ENCODE measurements at places on chromosomes 4 and X. TPM values are rescaled to one million over a fixed set of nuclear protein-coding genes. Genes with fewer than 3 reads are reported as not detected.
A peak's percentile ranks its signal among the peaks of the same experiment; 100 is the strongest.

ETDA gene
- not detected for total RNA-seq

- DNase-seq, result no peak
- H3K4me3 ChIP-seq, result no peak overlapping the region
- no peaks in the 10 kb centered on the region for H3K4me1 ChIP-seq
Observed at GRCh38 chr4:45062935-45063545, 336.7 kb upstream of the GNPDA2 start.

DNA sequence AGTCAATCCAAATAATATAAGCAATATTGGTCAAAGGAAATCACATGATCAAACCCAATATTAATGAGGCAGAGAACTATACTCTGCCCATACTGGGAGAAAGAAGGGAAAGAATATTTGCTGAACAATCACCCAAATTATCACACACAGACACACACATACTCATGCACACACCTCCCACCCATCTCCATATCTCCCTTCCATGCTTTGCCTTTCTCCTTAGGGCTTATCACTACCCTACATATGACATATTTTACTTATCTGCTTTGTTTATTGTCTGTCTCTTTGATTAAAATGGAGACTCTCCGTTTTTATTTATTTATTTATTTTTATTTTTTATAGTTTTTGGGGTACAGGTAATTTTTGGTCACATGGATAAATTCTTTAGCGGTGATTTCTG is 112.9 kb upstream of the NHS start:
- no peak for DNase-seq
- no peaks in the 10 kb centered on the region for H3K36me3 ChIP-seq
- no peaks in the 10 kb centered on the region for H3K4me1 ChIP-seq
- H3K4me3 ChIP-seq, result no peak overlapping the region
- H3K27me3 ChIP-seq, result no peaks in the 10 kb centered on the region

- H3K27ac ChIP-seq, result no peak overlapping the region
- DNase-seq, result no peak
- no peak overlapping the region for H3K4me3 ChIP-seq
- H3K36me3 ChIP-seq, result peaks cover 3% of the 10 kb centered on the region
Observed at GRCh38 chr4:7978489-7978888, 38.8 kb upstream of the AFAP1 start.

DNA sequence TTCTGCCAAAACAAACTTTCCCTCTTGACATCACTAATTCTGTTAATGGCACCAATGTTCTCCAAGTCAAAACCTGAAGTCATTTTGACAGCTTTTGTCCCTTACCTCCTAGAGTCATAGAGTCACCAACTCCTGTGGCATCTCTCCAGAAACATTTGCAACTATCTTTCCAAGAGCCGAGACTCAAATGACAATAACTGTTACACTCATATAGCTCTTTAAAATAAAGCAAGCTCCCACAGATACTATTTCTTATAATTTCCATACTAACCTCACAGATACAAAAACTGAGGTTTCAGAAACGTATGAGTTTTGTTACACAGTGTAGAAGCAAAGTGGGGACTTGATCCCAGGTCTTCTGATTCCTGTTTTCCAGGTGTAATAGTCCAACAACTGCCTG is 18.3 kb downstream of the GPRIN3 start:
- H3K4me3 ChIP-seq, result peak overlapping the region; percentile 66
- no peak for DNase-seq
- no peaks in the 10 kb centered on the region for H3K27me3 ChIP-seq
- peaks cover 96% of the 10 kb centered on the region for H3K4me1 ChIP-seq
- peaks cover 78% of the 10 kb centered on the region for H3K36me3 ChIP-seq
- peak overlapping the region; percentile 83 for H3K27ac ChIP-seq

Data from activated CD4-positive, alpha-beta memory T cell treated with anti-CD3 and anti-CD28 coated beads, Interleukin-2, amount 10 ng/mL, durations not matched to agents 7 days and 5 days (primary cell).